EL (cell line): ENCODE measurements at places on chromosomes 3 and 15.

DNA sequence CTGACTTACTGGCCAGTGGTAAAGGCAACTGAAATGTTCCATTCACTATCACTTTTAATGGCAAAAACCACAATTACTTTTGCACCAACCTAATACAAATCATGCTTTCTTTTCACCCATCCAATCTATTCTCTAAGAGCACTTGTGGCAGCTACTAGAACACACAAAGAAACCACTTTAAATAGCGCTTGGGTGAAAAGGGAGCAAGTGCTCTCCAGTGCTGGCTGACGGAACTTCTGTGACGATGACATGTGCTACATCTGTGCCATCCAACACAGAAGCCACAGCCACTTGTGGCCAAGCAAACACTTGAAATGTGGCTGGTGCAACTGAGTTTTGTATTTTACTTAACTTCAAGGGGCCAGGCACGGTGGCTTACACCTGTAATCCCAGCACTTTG lies 18.9 kb downstream of the SH3BP5 start:
- no peak for DNase-seq

- DNase-seq: peak; percentile 18
Observed at GRCh38 chr15:58222679-58223078, 84.5 kb downstream of the AQP9 start.

GRCh38 chr15:74208901-74209559 lies 6.4 kb upstream of the STRA6 start:
- peak; percentile 59 for DNase-seq

- DNase-seq: peak; percentile 23
Observed at GRCh38 chr3:107545680-107546120, 22.9 kb downstream of the BBX start.

DNA sequence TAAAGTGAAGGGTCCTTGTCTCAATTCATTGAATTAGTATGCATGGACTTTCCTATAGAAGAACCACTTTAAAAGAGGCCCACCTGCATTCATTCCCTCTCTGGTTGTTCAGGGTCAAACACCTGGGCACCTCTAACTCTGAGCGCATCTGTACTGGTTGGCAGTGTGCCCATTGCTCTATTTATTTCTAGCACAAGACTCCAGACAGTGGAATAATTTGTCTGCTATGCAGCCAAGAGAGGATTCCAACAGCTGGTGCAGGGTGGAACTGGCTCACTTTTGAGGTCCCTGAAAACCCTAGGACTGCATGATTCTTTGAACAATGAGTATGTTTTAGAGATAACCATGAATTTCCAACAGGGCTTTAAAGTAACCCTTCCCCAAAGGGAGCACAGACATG lies 57.9 kb downstream of the CCDC33 start:
- no peak for DNase-seq

DNA sequence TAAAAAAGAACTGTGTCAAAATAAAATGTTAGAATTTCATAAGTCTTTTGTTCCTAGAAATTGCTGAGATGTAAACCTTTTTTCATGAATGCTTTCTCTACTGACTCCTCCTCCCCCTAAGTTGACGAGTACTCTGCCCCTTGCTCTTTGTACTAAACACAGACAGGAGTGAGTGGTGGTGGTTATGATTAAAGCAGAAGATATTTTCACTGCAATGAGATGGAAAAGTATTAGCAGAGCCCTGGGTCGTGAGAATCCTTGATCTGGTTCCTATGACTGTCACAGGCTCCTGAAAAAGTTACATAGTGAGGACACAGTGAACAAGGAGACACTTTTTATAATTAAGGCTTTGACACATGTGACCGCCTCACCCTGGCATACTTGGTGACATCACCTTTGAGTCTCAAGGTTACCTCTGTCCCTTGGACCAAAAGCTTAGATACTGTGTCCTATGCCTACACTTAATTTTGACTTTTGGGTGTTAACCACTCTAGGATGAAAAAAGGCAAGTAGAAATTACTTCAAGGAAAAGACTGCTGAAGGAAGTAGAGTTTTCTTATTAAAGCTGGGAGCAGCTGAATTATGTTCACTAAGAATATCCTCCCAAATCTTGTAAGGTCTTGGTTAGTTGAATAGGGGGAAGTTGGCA lies 130.4 kb upstream of the LYSMD4 start:
- DNase-seq: no peak

DNA sequence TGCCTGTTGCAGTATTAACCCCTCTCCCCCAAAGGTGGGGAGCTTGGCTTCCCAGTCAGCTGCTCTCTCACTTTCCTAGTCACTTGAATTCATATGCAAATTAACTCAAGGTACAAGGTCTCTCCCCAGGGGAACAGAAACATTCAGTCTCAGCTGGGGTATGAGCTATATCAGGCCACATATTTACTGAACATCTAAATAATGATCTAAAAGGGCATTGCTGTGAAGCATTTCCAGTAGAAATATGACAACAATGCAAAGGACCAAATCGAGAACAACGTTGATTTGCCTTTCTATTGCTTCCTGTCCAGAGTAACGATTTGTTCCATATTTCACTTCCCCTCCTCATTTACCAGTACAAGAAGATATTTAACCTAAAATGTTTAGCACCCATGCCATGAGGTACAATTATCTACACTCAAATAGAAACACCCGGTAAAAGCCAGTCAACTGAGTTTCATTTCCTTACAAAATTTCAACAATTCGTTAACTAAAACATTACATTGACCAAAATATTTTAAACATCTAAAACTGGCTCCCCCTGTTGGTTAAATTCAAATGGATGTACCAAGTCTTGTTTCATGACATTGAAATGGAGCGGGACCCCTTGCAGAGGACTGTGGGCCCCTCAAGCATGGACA lies 36.5 kb upstream of the KLHL6 start:
- no peak for DNase-seq

DNA sequence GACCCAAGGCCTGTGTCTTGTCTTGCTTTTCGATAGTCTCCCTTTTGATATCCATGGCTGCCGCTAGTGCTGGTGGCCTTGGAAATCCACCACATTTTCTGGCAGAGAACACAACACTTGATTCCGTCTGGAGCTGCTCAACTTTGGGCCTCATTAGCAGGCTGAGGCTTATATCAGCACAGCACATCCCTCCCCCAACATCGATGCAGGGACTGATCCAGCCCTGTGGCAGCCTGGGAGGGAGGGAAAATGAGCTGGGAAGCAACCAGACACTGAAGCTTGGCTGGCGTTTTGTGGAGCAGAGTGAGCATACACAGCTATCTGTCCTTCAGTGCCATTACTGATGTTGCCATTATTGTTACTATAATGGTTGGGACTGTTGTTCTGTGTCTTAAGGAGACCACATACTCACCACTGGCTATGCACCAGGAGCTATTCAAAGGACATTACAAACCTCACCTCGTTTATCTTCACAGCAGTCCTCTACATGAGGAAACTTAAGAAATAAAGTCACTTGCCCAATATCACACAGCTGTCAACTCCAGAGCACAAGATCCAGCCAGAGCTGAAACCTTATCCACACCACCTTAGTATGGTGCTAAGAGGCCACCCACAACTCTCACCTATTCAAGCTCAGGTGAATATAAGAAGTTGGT lies 102.9 kb downstream of the SUCLG2 start:
- DNase-seq: no peak

GRCh38 chr3:47194994-47195393 lies 31.1 kb upstream of the SETD2 start:
- DNase-seq: no peak
